ENCODE measurements at places on chromosomes 5 and 9.
A peak's percentile ranks its signal among the peaks of the same experiment; 100 is the strongest.

- DNase-seq, result no peak
These were observed 56.5 kb upstream of the ZNF354A start for GRCh38 chr5:178786859-178787499.

DNA sequence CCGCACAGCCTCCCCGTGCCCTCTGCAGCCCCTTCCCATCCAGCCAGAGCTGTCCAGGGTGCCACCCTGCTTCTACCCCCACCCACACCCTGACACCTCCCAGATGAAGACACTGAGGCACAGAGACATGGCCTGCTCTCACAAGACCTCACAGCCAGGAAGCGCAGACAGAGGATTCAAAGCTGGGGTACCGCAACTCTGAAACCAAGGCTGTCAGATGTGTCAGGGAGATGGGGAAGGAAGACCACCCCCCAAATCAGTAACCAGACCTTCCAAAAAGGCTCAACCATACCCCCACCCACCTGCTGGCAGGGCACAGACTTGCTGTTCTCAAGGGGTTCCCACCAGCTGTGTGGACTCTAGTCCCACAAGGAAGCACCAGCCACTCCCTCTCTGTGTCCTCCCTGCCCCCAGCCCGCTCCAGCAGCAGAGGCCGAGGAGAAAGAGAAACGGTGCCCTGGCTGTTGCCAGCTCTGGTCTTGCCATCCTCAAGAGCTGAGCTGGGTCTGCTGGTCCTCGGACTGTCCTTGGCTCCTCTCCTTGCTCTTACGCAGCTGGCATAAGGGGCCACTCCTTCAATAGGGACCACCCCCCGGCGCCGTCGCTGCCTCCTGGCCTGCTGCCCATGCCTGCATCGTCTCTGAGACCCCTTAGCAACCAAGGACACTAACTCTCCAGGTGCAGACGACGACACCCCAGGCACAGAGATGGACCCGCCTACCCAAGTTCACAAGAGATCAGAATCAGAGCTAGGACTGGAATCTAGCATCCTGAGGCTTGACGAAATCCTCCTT, 699 bp downstream of the AKNA start:
- DNase-seq, result peak; percentile 34

DNA sequence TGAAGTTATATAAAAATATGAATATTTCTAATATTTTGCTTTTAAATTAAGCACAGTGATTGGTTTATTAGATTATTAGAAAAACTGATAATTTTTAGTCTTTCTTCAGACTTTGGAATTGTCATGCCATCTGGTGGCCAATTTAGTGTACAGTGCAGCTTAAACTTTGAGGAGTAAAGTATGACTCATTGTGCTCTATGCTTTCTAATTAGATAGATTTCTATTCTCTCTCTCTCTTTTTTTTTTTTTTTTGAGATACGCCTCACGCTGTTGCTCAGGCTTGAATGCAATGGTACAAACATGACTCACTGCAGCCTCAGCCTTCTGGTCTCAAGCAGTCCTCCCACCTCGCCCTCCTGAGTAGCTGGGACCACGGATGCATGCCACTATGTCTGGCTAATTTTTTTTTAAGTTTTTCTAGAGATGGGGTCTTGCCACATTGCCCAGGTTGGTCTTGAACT, 42.1 kb upstream of the GPR21 start:
- peak; percentile 31 for DNase-seq

- DNase-seq, result no peak
These were observed 19.5 kb upstream of the ARAP3 start for GRCh38 chr5:141701360-141702119.

DNA sequence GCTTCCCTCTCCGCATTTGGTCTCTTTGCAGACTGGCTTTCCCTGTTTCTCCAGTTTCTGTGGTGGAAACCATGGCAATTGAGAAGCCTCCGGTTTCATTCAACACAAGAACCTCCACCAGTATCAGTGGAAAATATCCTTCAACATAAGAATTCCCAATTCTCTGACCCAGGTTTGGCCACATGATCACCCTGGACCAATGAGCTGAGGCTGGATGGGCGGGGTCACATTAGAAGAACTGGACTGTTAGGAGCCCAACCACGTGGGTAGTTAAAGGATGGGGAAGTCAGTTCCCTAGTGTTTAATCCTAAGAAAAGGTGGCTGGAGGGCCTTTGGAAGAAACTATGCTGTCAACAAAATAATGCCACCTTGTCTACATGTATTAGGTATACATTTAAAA, 336.3 kb downstream of the DMRT2 start:
- no peak for DNase-seq

- DNase-seq, result no peak
These were observed 205.3 kb downstream of the SLCO4C1 start for GRCh38 chr5:102090770-102091169.

DNA sequence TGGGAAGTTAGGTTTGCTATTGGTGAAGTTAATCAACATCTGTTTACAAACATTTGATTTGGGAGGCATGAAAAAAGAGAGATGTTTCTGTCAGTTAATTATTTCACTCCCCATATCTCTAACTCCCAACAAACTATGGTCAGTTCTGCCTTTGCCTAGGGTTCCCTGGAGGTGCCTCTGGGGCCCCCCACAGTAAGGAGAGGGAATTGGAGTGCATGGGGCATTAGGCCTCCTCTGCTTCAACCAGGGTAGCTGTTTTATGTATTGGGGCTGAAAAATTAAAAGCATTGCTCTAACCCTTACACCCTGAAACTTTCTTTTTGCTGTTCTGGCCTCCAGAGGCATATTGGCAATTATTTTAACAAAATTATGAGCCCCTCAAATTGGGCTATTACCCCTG, 32.3 kb downstream of the RUSC2 start:
- no peak for DNase-seq

- DNase-seq, result no peak
These were observed 2.0 kb downstream of the SLC6A19 start for GRCh38 chr5:1203311-1203967.

GRCh38 chr9:72305102-72305546, 59.9 kb downstream of the ZFAND5 start:
- DNase-seq, result no peak

GRCh38 chr5:58775701-58776262, 192.9 kb downstream of the RAB3C start:
- DNase-seq, result no peak

DNA sequence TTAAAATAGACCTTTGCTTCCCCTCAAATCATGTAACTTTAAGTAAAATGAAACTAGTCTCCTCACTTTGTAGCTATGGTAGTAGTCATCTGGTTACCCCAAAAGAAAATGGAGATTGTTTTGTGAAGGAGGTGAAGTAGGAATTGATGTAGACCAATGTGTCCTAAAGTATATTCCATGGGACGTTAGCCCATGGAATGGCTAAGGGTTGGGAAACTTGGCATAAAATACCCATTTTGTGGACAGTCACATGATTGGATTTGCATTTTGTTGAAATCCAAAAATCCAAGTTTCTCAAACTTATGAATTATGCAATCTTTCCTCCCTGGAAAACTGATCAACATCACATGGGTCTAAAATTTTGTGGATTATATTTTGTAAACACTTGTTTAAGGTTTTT, 290.6 kb downstream of the OSTF1 start:
- no peak for DNase-seq

GRCh38 chr9:86135371-86135770, 36.0 kb upstream of the GOLM1 start:
- peak; percentile 63 for DNase-seq

DNA sequence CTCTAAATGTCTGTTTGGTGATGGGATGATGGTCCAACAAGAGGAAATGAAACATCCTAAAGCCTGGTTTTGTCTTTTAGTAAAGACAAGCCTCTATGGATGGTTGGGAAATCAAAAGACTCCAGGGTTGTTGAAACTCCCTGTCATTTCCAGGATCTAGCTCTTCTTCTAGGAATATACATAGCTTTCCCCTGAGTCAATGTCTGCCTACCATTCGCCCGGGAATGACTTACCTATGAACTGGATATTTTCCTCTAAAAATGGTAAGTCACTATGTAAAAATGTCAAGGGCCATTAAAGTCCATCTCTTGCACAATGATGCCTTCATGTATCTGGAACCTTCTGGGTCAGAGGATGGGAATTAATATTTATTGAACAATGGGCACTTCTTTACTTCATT, 11.1 kb upstream of the KIF12 start:
- no peak for DNase-seq

GRCh38 chr5:172809774-172810173, 24.3 kb upstream of the ERGIC1 start:
- no peak for DNase-seq

- DNase-seq, result no peak
These were observed 7.1 kb downstream of the CCNH start for GRCh38 chr5:87405472-87406155.

Data from brain (organoid and tissue), 16 donors.